ENCODE measurements at places on chromosomes 7 and 10.

GRCh38 chr7:90407484-90407821 is 4.2 kb downstream of the CLDN12 start:
- DNase-seq: no peak

DNA sequence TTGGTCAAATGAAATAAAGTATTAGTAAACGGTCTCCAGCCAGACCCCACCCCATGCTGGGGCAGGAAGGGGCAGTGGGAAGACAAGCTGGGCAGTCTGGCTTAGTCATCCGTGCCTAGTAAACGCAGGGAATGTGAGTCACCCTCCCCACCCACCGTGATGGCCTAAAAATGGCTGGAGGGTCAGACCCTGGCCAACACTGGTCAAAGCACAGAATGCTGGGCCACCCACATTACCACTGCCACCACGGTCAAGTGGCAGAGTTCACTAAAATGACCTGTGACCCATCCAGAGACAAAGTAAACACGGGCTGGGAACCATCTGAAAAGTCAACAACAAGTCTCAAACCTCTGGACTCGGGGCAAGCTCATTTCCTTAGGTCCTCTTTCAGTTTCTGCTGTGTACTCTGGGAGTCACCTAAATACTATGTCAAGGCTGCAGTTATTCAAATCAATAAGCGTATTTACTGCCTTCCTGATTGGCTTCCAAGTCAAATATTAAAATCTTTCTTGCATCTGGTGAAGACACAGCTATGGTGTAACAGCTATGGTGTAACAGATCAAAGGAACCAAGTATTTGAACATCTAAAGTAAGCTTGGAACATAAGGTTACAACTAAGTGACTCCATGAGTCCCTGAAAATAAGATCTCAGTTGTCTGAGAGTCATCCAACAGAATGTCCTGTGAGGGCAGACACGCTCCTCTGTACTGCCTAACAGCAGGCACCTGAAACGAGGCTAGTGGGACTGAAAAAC is 3.0 kb downstream of the ZFAND2A start:
- DNase-seq: no peak

- DNase-seq: no peak
These were observed 285.5 kb upstream of the TAC1 start for GRCh38 chr7:97446361-97446760.

- no peak for DNase-seq
These were observed 1187.2 kb downstream of the XPNPEP1 start for GRCh38 chr10:108736111-108736510.

DNA sequence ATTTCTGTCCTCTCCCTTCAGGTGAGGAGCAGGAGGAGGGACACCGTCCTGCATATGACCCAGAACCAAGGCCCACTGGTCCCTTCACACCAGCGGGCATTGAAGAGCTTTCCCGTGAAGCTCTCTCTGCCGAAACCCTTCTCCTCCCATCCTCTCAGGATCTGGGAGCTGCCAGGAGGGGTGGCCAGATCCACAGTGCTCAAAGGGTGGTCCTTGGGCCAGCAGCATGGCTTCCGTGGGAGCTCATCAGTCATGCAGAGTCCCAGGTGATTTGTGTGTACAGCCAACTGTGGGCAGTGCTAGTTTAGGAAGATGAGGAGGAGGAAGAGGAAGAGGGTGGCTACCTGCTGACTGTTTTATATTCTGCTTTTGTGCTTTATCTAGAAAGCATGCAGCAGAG is 28.4 kb downstream of the CNPY1 start:
- no peak for DNase-seq

GRCh38 chr7:77416621-77417371 is 647 bp upstream of the GSAP start:
- DNase-seq: no peak

DNA sequence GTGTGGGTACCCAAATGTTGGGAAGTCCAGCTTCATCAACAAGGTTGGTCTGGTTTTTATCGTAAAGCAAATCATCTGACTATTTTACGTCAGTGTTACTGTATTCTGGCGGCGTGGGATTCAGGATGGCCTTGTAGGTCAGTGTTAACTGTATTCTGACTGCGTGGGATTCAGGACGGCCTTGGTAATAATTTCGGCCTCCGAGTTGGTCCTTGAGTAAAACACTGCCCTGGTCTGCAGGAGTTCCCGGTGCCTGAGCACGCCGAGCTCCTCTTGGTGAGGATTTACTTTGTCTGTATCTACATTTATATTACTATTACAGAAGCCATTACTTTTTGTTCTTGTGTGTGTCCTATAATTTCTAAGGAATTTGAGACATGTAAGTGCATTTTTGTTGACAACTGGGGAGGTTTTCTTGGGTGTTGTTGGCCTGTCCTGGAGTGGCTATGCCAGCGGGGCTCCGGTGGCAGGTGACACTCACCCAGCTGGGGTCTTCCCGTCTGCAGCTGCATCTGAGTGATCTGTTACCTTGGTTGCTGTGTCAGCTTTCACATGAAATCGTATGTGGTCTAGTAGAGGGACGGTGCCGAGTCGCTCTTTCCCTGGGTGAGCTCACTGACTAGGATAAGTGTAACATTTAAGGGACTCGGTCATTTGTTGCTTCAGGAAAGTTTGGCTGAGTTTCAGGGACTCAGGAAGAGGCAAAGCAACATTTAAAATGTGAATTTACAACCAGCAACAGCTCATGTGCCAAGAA is 9.2 kb downstream of the GTPBP4 start:
- DNase-seq: no peak

DNA sequence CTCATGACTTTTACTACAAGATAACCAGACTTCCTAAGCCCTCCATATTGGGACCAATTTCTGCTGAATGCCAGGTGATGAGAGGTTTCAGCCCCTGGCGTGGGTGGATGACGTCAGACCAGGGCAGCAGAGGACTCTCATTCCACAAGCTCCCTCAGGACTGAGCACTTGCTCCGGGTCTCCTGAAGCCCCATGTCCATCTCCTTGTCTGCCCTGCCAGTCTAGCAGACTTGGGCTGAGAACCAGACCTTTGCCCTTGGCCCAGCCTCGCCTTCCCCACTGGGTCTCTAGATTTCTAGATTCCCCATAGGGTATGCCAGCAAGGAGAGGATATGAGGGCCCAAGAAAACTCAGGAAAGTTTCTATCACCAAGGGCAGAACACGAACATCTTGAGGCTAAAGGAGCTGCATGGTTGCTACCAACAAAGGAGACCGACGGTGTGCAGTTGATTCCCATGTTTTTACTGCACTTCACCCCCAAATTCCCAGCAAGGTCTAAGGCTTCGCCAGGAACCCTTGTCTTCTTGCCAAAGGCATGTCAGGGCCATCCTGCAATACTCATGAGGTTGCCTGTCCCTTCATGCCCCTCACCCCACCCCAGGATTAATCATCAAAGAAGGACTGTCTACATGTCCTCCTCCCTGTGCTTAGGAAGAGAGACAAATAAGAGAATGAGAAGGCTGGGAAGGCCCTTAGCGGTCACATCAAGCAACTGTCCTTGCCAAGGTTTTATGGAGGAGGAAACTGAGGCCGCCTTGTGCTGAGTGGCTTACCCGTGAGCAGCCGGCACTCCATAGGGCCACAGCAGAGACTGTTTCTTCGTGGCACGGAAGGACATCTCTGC is 96.5 kb upstream of the MACROH2A2 start:
- no peak for DNase-seq

GRCh38 chr7:9507290-9507689 is 1073.9 kb downstream of the NXPH1 start:
- no peak for DNase-seq

- no peak for DNase-seq
These were observed 38.2 kb upstream of the JAKMIP3 start for GRCh38 chr10:132027423-132027983.

DNA sequence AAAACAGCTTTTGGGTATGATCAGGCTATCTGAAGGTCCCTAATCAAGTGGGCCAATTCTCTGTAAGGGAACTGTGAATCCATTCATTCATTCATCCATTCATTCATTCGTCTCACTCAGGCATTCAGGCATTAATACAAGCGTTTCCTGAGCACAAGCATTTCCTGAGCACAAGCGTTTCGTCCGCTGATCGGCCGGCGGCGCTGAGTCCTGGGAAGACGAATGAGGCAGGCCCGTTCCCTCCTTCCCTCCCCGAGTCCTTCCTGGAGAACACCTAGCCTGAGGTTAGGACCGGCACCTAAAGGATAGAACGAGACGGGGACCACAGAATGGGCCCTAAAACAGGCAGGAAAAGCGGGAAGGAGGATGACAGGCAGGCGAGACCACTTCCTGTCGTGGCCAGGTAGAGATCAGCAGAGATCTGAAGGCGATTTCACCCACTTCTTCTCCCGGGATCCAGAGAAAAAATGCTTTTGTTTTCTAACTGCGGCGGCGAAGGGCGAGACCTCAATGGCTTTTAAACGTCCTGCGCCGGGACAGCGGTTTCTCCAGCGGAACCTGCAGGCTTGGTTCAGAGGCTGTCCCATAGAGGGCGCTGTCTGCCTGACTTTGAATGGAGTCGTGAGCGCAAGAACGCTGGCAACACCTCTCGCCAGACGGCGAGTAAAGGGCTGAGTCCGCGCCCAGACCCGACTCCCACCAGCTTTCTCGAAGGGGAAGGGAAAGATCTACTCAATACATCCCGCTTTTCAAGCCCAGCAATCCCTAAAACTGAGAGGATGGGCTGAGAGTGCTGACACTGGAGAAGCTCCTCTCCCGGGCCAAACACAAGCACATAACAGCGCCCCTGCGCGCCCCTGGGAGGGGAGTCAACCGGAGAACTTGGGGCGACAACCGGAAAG is 2.9 kb upstream of the HMX3 start:
- no peak for DNase-seq

DNA sequence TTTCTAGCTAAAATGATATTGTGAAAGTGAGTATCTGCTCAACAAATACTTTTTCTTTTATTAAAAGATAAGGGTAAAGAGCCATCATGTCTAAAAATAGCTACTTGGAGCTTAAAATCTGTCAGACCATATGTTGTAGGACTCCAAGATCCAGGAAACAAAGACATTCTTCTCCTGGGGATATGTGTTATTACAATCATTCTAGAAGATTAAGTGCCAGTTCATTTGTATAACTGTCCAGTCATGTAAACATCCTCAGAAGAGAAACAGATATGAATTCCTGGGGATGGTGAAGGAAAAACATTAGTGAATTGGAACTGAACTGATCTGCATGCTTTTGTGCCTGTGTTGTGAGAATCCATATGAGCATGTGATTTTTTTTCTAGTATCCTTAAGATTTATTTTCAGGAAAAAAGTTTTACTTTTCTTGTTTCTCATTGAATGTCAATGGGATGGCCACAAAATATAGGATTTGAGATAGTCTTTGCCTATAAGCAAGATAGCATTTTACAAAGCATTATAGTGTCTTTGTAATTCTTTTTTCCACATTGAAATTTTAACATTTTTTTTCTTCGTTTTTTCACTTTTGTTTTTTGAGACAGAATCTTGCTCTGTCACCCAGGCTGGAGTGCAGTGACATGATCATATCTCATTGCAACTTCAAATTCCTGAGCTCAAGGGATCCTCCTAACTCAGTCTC is 14.4 kb upstream of the MTERF1 start:
- DNase-seq: no peak

GRCh38 chr7:46218461-46219200 is 297.6 kb upstream of the IGFBP3 start:
- no peak for DNase-seq

DNA sequence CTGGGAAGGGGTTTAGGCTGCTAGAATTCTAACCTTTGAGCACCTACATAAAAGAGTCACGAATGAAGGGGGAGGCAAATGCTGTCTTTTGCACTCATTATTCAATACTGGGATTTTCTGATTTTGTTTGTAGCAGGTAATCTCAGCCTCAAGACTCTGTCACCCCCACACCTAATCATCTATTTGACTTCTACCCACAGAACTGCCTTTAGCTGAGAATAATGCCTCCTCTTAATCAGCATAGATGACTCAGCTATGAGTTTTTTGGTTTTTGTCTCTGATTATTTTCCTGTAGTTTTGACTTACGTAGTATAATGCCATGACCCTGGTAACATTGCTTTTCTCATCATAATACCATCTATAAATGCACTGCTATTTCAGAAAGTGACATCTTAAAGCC is 42.7 kb upstream of the CACNB2 start:
- DNase-seq: no peak

DNA sequence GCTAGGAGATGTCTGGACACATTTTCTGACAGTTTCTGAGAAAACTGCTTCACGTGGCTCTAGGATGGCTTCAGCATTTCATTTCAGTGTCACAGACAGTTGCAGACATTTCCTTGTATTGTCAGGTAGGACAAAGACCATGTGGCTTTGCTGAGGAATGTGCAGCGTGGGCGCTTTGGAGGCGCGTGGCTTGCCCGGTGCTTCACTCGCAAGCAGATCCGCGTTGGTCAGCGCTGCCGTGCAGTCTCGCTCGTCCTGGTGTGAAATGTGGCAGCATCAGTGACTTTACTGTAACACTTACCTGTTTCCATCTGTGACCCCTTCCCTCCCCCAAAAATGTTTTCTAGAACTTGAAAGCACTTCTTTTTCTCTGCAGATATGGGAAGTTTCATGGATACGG is 340.5 kb downstream of the SDK1 start:
- no peak for DNase-seq

DNA sequence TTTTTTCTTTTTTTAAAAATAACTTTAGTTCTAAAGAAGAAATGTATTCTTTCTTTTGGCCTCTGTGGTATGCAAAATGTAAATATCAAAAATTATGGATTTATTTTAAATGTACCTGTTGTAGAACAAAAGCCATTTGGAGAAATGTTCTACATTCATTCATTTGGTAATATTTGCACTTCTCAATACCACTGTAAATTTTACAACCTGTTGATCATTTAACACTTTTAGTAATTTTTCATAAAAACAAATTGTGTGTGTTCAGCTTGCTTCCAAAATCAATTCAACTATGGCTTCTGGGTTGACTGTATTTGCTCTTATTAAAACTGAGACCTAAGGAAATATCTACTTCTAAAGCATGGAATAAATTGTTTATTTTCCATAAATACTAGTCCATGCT is 2.3 kb upstream of the IGF2BP3 start:
- DNase-seq: no peak

DNA sequence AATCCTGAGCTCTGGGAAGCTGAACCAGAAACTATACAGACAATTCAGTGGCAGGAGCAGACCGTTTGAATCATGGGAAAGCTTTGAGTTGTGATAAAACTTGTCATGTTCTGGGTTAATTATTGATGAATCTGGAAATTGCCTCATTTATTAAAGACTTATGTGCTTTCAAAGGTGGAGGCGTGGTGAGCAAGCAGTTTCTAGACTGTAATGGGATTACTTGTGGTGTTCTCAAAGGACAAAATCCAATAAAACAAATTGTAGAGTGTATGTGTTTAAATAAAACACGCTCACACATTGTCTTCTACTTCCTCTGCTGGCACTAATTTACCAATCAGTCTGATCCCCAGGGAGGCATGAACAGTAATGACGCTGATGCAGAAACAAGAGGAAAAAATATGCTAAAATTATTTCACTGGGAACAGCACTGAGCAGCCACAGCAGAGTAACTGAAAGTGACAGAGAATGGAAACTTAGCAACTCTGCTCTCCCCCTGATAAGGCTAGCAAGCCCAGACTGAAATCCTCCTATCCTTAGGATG is 25.1 kb downstream of the PARD3 start:
- DNase-seq: no peak

DNA sequence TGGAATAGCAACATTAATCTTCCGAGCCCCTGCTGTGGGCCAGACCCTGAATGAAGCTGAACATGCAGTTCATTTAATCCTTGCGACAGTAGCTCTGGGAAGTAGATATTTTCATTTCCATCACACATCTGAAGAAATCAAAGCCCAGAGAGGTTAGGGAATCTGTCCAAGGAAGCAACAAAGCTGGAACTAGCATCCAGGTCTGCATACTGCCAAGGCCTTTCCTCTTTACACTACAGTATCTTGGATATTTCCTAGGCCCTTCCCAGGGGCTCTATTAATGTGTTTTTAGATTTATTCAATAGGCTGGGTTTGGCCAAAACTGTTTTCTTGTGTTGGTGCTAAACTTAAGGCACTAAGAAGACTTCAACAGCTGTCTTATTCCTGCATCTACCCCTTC is 48.1 kb downstream of the FAM13C start:
- DNase-seq: no peak

Data from BJ (cell line).